Stimulated activated CD8-positive, alpha-beta memory T cell treated with anti-CD3 and anti-CD28 coated beads, Interleukin-2, amount 100 ng/mL, for 1 hour (primary cell): ENCODE measurements at places on chromosomes 12 and 14.

DNA sequence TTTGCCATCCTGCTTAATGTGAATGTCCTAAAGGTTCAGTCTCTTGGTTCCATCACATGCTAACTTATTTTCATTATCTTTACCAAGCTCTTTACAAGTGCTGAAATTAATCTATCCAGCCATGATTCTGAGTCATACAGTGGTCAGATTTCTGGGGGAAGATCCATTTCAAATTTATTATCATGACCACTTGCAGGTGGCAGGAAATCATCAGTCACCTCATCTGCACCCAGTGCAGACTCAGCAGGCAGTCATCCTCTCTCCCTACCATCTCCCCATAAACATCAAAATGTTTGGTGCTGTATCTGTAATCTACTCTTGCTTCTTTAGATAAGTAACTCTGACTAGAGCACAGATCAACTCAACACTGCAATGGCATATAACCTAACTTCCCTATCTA is 23.5 kb downstream of the ATG14 start:
- no peak for DNase-seq

GRCh38 chr12:64611341-64612284 is 1.3 kb downstream of the RASSF3 start:
- DNase-seq, result no peak

- no peak for DNase-seq
These were observed 224.1 kb downstream of the ASCL1 start for GRCh38 chr12:103181366-103182152.

GRCh38 chr12:125124320-125124966 is 59.2 kb downstream of the AACS start:
- no peak for DNase-seq

GRCh38 chr14:88667555-88668273 is 104.9 kb downstream of the ZC3H14 start:
- DNase-seq, result peak; percentile 9

DNA sequence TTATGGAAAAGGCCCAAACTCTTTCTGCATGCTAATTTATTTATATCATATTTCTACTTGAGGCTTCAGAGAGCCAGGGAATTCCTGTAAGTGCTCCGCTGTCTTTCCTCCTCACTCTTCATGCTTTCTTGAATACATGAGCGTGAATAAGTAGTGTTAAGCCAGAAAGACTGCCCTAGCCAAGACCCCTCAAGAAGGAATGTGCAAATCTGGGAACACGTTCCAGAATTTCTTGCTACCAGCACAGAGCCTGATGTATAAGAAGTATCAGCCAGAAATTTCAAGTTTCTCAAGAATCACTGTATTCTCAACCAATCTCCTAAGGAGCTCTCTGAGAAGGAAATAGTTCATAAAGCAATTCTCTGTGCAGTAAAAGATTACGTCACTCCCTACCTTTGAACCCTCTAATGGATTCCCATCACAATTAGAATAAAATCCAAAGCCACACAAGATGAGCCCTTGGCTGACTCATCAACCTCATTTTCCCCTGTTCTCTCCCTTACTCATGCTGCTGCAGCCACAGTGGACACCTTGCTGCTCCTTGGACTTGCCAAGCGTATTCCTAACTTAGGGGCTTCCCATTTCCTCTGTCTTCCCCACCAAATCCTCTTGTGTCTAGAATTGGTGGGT is 6.9 kb upstream of the TSPAN8 start:
- no peak for DNase-seq

DNA sequence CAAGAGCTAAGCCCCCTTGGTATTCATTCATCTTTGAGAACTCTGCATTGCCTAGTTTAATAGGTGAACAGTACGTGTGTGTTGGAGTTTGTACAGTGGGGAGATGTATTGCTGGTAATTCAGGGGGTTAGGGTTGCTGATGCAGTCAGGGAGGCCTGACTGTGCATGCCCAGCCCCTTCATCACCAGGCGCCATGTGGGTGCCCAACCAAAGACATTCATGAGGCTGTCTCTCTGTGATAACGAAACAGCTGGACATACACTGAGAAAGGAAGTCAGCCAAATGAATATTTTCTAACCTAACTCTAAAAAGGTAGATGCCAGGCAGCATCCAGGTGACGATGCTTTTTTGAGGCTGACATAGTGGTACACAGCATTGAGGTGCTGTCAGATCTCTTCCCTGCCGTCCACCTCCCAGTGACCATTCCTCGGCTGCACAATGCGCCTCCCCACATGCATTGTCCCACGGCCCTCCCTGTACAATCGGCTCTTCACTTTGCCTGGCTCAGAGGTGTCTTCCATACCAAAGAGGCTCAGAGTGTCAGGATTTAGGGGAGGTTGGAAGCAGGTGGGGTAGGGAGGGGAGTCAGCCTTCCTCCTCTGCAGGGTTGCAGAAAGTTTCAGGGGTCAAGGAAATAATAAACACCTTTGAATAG is 19.0 kb downstream of the EML1 start:
- DNase-seq, result no peak

- no peak for DNase-seq
These were observed 55.1 kb upstream of the E2F7 start for GRCh38 chr12:77120156-77121085.

- DNase-seq, result no peak
These were observed 81.6 kb downstream of the PTCSC3 start for GRCh38 chr14:36094963-36095362.
